ENCODE measurements at places on chromosomes 5 and 9.

DNA sequence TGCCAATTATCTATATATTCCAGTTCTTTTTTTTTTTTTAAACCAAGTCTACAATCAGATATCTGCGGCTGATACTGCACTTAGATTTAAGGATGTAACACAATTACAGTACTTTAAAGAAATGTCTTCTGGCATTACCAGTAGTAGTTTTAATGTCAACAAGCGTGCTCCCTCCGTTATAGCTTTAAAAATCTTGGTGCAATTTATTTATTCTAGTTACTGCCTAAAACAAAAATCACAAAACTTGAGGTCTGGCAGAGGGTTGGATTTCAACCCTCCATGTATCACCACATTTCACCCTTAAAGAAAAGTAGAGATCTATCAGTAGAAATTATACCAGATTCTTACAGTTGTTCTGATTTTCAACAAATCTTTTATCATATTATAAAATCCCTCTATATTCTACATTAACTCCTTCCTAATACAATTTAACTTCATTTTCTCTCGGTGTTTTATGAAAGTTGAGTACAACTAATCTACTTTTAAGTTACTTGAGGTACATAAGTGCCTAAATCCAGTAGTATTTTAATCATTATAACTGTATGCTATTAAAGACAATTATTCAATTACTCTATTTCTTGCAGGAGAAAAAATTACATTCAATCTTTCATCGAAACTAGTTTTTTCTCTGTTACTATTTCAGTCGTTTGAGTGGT is 2.0 kb upstream of the RICTOR start:
- DNase-seq, result no peak

DNA sequence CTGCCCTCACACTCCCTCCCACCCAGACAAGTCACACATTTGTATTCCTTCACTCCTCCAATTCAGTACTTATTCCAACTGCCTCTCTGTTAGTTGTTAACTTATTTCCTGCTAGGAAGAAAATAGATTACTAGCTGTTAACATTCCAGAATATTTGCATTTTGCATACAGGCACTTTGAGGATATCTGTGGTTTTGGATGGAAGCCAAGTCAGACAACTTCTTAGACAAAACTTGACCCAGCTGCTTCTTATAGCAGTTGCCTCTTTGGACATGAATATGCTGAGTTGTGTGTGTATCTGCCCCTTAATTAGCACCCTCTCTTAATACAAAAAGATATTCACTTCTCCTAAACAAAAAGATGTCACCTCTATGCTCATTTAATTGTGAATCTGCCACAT is 1280.6 kb upstream of the ACO1 start:
- DNase-seq, result no peak

DNA sequence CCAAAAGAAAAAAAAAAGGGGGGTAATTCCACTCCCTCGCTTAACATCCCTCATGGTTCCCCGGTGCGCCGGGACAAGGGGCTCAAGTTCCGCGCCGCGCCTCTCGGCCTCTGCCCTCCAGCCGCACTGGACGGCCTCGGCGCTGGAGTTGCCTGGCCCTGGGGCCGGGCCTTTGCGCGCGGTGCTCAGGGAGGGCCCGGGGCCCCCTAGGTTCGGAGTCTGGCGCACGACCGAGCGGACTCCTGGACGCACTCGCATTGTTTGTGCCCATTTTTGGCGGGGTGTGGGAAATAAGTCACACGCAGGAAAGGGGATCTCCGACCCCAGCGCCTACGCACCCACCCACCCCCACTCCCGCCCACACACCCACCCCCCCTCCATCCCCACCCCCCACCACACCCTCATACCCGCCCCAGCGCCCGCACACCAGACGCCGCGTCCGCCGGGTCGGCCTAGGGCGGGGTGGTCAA is 381 bp downstream of the MED22 start:
- DNase-seq, result no peak

- no peak for DNase-seq
Observed at GRCh38 chr5:139181322-139181730, 16.8 kb downstream of the SIL1 start.

DNA sequence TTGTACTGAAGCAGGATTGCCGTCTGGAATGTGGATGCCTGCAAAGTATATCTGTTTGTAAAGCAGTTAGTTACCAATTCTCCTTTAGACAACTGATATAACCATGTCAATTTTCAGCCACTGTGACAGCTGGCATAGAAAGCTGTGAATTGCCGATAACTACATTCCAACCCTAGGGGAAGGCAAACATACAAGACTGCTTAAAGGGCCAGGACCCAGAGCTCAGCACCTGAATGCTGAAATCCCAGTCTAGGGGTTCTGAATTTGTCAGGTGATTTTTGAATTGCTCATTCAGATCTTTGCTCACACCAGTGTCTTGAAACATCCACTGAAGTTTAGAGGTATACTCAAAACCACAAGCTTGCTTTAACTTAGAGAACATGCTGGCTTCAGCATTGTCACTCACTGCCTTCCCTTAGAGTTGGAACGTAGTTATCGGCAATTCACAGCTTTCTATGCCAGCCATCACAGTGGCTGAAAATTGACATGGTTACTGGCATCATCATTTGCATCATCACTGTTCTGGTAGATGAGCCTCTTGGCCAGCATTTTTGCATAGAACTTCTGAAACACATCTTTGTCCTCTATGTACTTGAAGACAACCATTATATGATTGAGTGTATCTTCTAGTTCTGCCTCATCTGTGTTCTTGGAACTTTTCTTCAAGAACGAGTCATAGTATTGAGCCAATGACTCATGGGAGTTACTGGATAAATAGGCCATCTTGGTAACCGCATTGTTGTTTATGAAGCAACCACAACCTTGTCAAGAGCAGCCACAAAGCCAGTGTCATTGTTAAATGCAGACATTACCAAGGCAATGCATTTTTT is 82.1 kb downstream of the CCDC192 start:
- no peak for DNase-seq

DNA sequence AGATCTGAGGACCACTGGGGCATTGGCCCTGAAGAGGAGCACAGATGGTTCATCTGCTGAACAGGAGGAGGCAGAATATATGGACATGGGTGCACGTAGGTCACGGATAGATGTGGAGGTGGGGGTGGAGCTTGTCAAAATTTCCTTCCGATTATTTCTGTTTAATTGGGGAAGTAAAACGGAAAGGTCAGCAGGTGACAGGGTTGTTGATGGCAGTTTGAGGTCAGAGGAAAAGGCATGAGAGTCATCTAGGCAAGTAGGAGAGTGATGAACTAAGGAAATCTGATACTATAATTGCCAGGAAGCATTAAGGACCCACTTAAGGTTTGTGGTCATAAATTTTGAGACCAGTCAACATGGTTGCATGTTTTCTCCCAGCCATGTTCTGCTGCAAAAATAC is 8.4 kb upstream of the FAM81B start:
- DNase-seq, result no peak

- DNase-seq, result no peak
Observed at GRCh38 chr5:143843461-143843860, 31.5 kb downstream of the HMHB1 start.

- DNase-seq, result no peak
Observed at GRCh38 chr5:143882520-143882919, 70.6 kb downstream of the HMHB1 start.

- no peak for DNase-seq
Observed at GRCh38 chr5:1747803-1748085, 51.9 kb downstream of the MRPL36 start.

DNA sequence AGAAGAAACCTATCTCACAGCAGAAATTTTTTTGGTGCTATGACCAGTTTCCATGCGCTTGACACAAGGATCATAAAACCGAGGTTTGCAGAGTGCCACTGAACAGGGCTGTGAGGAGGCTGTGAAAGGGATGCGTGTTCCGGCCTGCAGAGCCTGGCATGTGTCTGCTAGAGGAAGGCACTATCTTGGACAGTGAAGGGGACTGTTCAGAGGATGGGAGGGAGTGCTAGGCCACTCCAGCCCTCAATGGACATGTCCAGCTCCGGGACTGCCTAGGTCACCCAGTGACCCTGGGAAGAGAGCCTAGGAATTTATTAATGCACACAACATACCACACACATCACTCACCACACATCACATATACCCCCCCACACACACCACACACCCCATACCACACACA is 275.9 kb downstream of the GADD45G start:
- peak; percentile 54 for DNase-seq

DNA sequence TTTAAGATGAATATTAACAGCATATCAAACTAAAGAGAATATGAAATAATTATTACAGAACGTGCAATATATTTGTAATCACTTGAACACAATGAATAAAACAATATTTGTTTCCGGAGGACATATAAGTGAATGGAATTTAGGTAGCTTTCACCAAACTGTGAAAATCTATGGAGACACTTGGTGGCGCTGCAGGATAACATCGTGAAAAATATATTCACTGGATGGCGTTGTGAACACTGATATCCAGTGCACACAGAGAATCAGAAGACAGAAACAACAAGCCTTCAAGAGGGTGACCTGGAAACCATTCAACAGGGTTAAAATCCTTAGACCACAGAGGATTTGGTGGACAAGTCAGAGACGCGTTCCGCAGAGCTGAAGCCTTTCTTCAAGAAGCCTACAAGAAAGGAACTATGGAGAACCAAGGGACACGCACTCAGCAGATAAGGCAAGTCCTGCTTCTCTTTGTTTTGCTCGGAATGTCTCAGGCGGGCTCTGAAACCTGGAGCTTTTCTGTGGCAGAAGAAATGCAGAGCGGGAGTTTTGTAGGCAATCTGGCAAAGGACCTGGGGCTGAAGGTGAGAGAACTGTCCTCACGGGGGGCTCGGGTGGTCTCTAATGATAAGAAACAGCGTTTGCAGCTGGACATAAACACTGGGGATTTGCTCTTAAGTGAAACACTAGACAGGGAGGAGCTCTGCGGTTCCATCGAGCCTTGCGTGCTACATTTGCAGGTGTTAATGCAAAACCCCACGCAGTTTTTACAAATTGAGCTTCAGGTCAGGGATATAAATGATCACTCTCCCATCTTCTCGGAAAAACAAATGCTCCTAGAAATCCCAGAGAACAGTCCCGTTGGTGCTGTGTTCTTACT is at the start of gene PCDHB11:
Gene PCDHB11, plus strand, starts transcription at position 269 of the 877 bp plus-strand sequence. Its CDS starts 148 bp downstream, at position 417.
- DNase-seq, result no peak

GRCh38 chr5:149117970-149118369 is 23.3 kb upstream of the ABLIM3 start:
- DNase-seq, result no peak

GRCh38 chr5:58405175-58405574 is 54.7 kb downstream of the PLK2 start:
- DNase-seq, result no peak

GRCh38 chr9:120326049-120326693 is 253.8 kb downstream of the CDK5RAP2 start:
- no peak for DNase-seq

GRCh38 chr9:8555762-8556500 is 756.4 kb upstream of the DMAC1 start:
- no peak for DNase-seq

DNA sequence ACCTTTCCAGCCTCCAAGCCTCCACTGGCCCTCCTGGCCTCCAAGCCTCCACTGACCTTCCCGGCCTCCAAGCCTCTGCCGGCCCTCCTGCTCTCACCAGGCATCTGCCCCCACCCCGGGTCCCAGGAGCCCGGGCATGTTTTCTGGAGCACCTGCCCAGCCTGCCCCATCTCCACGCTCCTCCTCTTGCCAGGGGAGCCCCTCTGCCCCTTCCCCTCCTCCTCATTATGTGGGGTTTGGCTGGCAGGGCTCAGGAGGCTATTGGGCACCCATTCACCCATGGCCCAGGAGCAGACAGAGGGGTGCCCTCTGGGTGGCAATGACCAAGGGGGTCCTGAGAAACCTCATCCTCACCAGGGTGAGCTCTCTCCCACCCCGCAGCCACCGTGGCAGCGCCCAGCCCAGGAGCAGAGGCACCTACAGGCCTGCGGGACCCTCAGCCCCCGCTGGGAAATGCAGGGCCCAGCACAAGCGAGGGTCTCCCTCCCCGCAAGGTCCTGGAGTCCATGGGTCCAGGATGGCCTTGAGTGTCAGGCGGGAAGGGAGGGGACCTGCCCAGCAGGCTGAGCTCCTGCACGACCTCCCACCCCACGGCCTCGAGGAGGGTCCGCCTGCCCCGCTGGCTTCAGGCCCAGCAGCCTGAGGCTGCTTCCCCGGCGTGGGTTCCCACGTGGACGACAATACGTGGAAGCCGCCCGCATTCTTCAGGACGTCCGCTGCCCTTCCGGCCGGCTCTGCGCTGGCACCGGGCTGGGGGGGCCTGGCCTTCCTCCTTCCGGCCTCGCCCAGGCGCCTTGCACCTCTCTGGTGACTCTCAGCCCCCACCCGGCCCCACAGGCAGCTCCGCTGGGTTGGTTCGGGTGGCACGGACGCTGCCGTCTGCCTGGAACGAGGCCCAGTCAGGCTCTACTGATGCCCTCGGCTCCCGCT is 51.4 kb upstream of the NRARP start:
- no peak for DNase-seq

GRCh38 chr5:71589903-71590302 is 2.8 kb downstream of the MCCC2 start:
- no peak for DNase-seq

- no peak for DNase-seq
Observed at GRCh38 chr5:167861928-167862426, 429.5 kb upstream of the WWC1 start.

DNA sequence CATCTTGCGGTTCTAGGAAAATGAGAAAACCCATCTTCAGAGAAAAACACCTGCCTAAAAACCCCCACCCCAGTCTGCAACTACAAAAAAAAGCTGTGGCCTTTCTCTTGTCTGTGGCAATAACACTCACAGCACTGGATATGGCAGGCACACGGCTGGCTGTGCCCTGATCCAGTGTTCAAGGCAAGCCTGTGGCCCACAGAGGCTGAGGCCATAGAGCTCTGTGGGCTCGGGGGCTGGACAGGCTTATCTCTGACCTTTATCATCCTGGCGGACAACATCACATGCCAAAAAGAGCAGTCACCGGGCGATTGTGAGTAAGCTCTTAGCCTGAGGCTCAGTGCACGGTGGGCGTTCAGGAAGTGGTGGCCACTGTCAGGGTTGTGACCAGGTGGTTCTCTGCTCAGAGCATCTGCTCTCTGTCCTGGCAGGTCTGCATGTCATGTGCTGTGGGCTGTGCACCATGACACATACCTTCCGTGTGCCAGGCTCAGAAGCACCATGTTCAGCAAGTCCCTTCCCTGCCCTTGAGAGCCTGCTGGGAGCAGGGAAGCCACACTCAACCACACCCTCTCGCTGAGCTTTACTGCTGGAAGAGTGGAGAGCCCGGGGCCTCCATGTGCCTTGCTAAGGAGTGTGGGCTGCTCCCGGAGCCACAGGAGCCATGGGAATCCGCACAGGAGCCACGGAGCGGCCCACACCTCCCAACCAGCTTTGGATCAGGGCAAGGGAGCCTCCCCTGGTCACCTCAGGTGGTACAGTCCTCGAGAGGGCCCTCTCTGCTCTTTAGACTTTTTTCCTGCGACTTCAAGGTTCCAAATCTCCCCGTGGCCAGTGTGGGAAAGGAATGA is 34.6 kb upstream of the WDR38 start:
- no peak for DNase-seq
